ENCODE measurements at places on chromosomes 12 and 14.

DNA sequence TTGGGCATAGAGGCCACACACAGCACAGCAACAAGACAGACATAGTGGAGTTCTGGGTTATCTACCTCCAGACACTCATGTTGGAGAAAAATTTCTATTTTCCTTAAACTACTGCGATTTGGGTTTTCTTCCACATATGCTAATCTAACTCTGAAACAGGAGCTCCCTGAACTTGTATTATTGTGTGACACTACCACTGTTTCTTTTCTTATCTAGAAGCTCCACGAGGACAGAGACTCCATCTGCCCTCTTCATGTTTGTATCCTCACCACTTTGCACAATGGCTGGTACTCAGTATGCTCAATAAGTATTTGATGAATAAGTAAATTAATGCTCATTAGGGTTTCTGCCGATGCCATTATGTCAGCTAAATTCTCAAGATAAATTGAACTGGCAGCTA, 218.6 kb downstream of the PAX9 start:
- no peak for DNase-seq

DNA sequence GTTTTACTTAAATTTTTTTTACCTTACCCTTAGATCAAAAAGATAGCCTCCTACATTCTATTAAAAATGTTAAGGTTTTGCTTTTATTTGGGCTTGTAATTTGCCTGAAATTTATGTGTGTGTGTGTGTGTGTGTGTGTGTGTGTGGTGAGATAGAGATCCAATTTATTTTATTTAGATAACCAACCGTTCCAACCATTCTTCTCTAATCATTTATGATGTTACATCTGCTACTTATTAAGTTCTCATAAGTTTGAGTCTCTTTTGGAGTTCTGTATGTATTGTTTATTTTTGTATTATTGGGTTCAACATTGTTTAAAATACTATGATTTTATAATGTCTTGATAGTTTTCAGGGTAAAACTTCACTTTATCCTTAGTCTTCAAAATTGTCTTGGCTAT, 70.6 kb upstream of the PAWR start:
- DNase-seq, result no peak

DNA sequence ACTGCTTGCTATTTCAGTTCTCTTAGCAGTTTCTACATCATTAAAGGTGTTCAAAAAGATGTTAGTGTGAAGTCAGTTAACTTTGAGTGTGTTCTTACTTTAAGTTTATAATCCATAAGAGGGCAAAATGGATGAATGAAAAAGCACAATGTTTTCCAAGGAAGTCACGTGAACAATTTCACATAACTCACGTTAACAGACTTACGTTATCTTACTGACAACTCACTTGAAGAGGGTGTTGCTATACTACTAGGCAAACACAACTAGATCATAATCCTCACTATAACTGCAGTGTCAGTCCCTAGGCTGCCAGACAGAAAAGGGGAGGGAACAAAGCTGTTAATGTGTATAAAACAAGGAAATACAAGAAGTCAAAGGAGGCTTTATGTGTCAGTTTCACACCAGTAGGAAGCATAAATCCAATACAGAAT, 6.4 kb downstream of the SLC2A13 start:
- no peak for DNase-seq

DNA sequence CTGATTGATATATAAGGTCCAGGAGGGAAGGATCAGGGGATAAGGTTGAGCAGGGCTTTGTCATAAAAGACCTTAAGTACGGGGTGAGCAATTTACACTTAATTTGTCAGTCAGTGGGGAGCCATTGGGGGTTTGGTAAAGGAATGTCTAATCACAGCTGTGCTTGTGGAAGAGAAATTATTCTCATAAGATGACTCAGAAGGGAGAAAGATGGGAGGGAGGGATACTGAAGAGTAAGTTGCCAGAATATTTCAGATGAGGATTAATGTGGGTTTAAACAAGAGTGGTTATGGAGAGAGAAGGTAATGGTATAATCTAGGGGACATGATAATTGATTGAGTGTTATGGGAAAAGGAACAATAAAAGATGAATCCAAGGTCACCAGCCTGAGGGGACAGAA, 500.1 kb upstream of the CCDC196 start:
- DNase-seq, result no peak

DNA sequence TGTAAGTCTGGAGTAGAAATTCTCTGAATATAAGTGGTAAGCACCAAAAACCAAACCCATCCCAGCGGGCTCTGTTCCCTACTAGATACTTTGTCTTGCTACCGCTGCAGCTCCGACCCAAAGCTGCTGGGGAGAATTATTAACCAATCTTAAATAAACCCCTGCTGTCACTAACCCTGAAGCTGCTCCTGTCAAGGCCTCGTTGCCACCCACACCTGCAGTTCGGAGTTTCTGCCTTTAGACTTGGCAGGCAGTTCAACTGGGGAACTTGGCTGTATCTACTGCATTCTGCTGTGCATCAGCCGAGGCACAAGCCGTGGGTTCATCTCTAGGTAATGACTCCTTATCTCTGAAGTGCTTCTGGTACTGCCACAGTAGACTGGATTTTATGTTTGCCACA, 55.5 kb downstream of the PPM1A start:
- no peak for DNase-seq

DNA sequence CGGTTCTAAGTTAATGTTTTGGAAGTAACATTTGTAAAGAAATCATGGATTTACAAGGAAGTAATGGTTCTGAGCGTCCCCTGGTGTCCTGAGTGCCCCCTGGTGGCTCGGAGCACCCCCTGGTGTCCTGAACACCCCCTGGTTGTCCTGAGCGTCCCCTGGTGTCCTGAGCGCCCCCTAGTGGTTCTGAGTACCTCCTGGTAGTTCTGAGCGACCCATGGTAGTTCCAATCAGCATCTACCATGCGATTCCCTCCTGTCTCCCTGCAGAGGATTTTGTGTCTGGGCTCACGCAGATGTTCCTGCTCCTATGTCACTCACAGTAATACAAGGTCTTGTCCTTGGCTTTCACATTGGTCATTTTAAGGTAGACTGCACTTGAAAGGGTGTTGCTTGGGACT, 1352.9 kb downstream of the TMEM121 start:
- DNase-seq, result peak; percentile 91

DNA sequence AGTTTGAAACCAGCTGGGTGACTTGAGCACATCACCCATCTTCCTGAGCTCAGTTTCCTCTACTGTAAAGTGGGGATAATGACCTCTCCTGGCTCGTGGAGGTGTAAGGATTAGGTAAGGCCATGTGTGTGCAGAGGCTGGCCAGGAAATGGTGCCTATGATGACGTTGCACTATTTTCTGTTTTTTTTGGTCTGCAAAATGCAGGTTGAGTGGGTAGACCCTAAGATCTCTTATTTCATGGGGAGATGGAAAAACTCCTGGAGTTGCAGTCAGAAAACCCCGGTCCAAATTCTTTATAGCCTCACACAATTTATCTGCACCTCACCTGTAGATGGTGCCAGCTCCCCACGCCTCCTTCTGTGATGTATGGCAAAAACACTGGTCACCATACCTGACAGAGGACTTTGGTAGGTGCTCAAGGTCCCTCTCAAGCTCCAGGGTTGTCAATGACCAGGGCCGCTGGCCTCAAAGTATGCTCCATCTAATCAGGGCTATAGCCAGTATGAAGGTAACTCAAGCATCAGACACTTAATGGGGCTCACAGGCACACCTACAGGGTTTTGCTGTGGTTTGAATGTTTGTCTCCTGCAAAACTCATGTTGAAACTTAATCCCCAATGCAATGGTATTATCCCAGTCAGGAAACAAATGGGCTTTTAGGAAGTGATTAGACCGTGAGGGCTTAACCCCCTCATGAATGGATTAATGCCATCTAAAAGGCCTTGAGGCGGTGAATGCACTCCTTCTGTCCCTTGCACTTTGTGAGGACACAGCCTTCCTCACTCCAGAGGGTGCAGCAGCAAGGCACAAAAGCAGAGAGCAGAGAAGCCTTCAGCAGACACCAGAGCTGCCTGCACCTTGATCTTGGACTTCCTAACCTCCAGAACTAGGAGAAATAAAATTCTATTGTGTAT, 17.6 kb downstream of the C14orf132 start:
- no peak for DNase-seq

GRCh38 chr12:98894412-98895085, 249.5 kb downstream of the APAF1 start:
- no peak for DNase-seq

All from NAMALWA (cell line).